ELF-1 (cell line): ENCODE measurements at places on chromosomes 3 and 15.

DNA sequence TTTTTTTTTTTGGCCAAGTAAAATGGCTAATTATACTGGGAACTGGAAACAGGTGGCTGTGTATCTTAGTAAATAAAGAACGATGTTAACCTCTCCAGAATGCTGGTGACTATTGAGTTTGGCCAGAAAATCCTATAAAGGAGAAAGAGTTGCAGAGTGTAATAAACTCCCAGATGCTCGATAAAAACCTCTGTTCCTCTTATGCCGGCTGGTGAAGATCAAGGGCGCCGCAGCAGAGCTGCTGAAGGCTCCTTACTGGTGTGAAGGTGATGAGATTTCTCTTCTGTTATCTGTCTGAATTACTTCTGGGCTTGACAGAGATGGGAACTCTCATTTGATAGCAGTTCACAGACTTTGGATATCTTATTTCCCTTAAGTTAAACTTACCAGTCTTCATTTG is 104.6 kb downstream of the PTPRG start:
- no peak for DNase-seq

DNA sequence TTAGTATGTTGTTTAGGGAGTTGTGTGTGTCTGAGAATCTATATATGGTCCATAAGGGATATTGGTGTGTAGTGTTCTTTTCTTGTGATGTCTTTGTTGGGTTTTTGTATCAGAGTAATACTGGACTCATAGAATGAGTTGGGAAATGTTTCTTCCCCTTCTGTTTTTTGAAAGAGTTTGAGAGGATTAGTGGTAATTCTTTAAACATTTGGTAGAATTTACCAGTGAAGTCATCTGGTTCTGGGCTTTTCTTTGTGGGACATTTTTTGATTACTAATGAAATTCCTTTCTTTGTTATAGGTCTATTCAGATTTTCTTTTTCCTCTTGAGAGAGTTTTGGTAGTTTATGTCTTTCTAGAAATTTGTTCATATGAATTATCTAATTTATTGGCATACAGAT is 16.9 kb downstream of the ACKR2 start:
- no peak for DNase-seq

- no peak for DNase-seq
These were observed 43.7 kb downstream of the MAGI1 start for GRCh38 chr3:65995030-65995429.

GRCh38 chr15:29924750-29925149 is 102.5 kb upstream of the TJP1 start:
- DNase-seq: peak; percentile 97

DNA sequence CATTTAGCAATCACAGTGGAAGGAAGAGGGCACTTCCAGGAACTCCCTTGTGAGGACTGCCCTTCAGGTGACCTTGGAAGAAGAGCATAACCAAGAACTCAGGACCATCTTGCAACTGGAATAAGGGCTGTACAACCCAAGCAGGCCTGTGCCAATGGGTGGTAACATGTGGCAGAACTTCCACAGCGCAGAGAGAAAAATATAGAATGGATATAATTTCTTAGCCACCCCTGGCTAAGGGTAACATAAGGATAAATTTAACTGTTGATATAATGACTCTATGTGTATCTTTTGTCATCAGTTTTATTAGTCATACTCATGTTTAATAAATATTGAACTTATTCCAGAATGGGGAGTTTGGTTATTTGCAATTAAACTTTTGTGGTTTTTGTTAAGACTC is 13.4 kb upstream of the MFSD1 start:
- DNase-seq: no peak

DNA sequence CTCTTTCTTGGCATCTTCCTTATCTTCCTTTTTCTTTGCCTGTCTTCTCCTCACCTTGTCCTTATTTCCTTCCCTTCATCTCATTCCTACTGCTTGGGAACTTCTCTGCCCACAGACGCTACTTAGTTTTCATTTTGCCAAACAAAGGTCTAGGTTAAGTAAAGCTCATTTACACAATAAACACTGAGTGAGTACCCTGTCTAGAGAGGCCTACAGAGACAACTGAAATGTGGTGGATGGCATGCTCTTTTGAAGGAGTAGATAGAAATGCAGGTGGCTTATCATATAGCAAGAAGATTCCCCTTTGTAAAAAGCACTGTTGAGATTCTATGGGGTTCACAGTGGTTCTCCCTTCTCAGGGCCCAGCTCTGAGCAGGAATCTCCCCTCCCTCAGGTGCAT is 319.0 kb downstream of the CNTN3 start:
- DNase-seq: no peak

GRCh38 chr15:101411085-101411484 is 78.4 kb downstream of the PCSK6 start:
- DNase-seq: no peak

DNA sequence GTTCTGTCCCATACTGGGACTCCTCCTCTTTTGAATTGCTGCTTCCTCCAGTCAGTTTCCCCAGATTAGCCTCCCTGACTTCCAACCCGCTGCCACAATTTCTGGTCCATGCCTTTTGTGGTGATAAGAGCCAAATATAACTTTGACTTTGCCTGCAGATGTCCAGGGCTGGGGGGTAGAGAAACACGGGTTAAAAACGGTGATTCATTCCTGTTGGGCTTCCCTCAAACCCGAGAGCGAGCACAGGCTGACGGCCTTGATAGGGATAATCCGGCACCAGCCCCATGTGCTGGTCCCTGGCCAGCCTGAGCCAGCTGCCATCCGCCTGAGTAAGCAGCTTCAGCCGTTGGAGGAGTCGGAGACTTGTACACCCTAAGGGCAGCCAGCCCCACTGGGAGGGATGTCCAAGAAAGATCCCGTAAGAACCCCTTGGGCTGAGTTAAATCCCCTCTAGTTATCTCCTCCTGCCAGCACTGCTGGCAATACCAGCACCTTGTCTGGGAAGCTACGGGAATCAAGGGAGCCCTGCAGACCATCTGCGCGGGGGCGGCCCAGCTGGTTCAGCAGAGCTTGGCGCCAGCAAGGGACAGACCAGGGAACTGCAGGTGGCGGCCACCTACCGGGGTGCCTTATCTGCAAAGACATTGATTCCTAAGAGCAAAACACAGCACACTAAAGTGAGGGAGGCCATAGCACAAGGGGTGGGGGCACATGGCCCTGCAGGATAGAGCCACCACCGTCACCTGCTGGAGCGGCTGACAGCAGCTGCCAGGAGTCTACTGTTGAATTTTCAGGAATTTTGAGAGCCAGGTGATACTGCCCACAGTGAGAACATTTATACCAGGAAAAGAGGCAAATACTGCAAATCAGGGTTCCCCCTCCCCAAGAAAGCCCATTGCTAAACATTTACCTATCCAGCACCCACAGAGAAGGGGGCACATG is 18.1 kb downstream of the CSPG4 start:
- peak; percentile 90 for DNase-seq
